Osteoblast (primary cell): ENCODE measurements at places on chromosomes 16 and 17. TPM values are rescaled to one million over a fixed set of nuclear protein-coding genes. Genes with fewer than 3 reads are reported as not detected.

The TSPAN10 gene
- total RNA-seq, result 2.9 and 11.5 TPM in 2 replicates

The ZNF469 gene
- 5.3 and 8.3 TPM in 2 replicates for total RNA-seq

DNA sequence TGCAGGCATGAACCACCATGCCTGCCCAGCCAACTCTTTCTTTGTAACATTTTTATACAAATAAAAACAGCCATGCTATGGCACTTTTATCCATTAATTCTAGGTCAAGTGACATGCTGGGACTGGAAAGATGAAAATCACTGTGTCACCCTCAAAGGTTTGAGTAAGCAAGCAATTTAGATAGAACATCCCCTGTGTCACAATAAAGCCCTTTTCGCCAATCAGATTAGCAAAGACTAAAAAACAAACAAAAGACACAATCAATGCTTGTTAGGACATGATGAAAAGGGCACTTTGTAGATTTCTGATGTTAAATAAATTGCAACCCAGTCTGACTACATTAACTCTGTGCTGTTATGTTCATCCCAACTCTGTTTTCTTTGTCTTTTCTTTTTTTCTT lies 26.4 kb downstream of the CHP2 start:
- no peaks in the 10 kb centered on the region for H3K36me3 ChIP-seq
- H3K27ac ChIP-seq, result no peak overlapping the region
- H3K4me1 ChIP-seq, result no peaks in the 10 kb centered on the region
- H3K4me3 ChIP-seq, result no peak overlapping the region
- no peaks in the 10 kb centered on the region for H3K27me3 ChIP-seq

- no peak overlapping the region for H3K27ac ChIP-seq
- DNase-seq, result no peak
- H3K27me3 ChIP-seq, result no peaks in the 10 kb centered on the region
- no peaks in the 10 kb centered on the region for H3K4me1 ChIP-seq
These were observed 31.3 kb downstream of the MPHOSPH6 start for GRCh38 chr16:82138478-82139285.

- no peaks in the 10 kb centered on the region for H3K27me3 ChIP-seq
- H3K4me1 ChIP-seq, result peaks cover 19% of the 10 kb centered on the region
- H3K4me3 ChIP-seq, result no peak overlapping the region
- H3K36me3 ChIP-seq, result peaks cover 3% of the 10 kb centered on the region
- no peak for DNase-seq
- H3K27ac ChIP-seq, result no peak overlapping the region
These were observed 5.6 kb downstream of the GLG1 start for GRCh38 chr16:74601126-74601871.

DNA sequence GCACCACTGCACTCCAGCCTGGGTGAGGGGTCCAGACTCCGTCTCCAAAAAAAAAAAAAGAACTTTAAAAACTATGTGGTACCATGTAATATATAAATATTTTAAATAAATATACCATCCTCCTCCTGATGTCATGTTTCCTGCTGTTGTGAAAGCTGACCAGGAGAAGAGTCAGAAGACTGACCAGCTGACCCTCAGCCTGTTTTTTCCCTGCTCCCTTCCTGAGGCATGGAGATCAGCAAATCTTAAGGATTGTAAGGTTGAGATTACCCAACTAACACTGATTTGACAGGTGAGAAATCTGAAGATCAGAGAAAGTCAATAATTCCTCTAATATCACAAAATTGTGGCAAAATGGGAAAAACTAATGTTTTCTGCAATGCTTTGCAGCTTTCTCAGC lies 18.1 kb downstream of the NCOR1 start:
- H3K27ac ChIP-seq, result no peak overlapping the region
- peaks cover 23% of the 10 kb centered on the region for H3K36me3 ChIP-seq
- H3K4me3 ChIP-seq, result no peak overlapping the region
- no peak for DNase-seq
- no peaks in the 10 kb centered on the region for H3K27me3 ChIP-seq
